Activated naive CD8-positive, alpha-beta T cell treated with anti-CD3 and anti-CD28 coated beads, Interleukin-2, amount 10 ng/mL, durations not matched to agents 7 days and 5 days (primary cell): ENCODE measurements at places on chromosomes 16 and 17. TPM values are rescaled to one million over a fixed set of nuclear protein-coding genes. Genes with fewer than 3 reads are reported as not detected.

DNA sequence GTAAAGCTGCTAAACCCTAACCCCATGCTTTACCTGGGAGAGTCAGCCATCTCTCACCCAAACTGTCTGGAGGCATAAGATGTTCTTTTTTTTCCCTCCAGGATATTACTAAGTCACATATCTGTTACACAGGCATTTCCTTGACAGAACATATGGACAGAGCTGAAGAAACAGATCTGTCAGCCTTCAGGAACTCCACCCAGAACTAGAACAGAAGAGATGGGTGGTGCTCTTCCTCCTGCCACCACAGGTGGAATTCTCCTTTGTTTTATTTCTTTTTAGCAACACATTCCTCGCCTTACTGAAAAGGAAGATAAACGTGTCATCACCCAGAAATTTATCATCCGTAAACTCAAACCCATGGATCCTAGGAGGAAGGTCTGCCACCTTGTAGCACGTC, 8.8 kb downstream of the MYCBPAP start:
- no peak overlapping the region for H3K4me3 ChIP-seq
- H3K27me3 ChIP-seq = no peaks in the 10 kb centered on the region
- no peaks in the 10 kb centered on the region for H3K36me3 ChIP-seq

- no peak for DNase-seq
- peaks cover 28% of the 10 kb centered on the region for H3K4me1 ChIP-seq
- peaks cover 30% of the 10 kb centered on the region for H3K27me3 ChIP-seq
- no peak overlapping the region for H3K4me3 ChIP-seq
- no peak overlapping the region for H3K27ac ChIP-seq
- no peaks in the 10 kb centered on the region for H3K36me3 ChIP-seq
These were observed 4.0 kb downstream of the KIFC3 start for GRCh38 chr16:57798267-57798810.

- H3K27ac ChIP-seq = no peak overlapping the region
- no peak overlapping the region for H3K4me3 ChIP-seq
- DNase-seq = no peak
- H3K4me1 ChIP-seq = no peaks in the 10 kb centered on the region
- H3K36me3 ChIP-seq = no peaks in the 10 kb centered on the region
- H3K27me3 ChIP-seq = peaks cover 17% of the 10 kb centered on the region
These were observed 183.4 kb upstream of the XYLT1 start for GRCh38 chr16:17654142-17654541.

DNA sequence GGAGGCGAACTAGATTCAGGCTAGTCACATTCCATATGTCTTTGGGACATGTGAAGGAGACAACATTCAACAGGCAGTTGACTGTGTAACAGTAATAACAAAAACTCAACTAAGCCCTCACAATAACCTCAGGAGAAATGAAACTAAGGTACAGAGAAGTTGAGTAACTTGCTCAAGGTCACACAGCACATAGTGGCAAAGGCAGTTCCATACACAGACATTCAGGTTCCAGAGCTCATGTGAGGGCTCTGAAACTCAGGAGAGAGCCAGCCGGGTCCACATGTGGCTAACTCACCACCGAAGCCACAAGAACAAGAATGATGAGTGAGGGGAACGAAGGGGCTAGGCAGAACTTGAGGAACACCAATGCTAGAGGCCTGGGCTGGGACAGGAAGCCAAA, 46.3 kb upstream of the CCL1 start:
- peaks cover 8% of the 10 kb centered on the region for H3K4me1 ChIP-seq
- peaks cover 27% of the 10 kb centered on the region for H3K27me3 ChIP-seq
- DNase-seq = no peak
- H3K27ac ChIP-seq = no peak overlapping the region

The MT1M gene
- total RNA-seq = not detected
